ENCODE measurements at places on chromosomes 2 and 18.

GRCh38 chr18:7388741-7389140 is 157.9 kb downstream of the LRRC30 start:
- DNase-seq = no peak

GRCh38 chr18:31683106-31683505 is 1.3 kb downstream of the B4GALT6 start:
- DNase-seq = no peak

- DNase-seq = no peak
Measured at GRCh38 chr2:234852035-234852434, 99.8 kb upstream of the SH3BP4 start.

- no peak for DNase-seq
Measured at GRCh38 chr2:105494683-105495425, 96.0 kb upstream of the FHL2 start.

DNA sequence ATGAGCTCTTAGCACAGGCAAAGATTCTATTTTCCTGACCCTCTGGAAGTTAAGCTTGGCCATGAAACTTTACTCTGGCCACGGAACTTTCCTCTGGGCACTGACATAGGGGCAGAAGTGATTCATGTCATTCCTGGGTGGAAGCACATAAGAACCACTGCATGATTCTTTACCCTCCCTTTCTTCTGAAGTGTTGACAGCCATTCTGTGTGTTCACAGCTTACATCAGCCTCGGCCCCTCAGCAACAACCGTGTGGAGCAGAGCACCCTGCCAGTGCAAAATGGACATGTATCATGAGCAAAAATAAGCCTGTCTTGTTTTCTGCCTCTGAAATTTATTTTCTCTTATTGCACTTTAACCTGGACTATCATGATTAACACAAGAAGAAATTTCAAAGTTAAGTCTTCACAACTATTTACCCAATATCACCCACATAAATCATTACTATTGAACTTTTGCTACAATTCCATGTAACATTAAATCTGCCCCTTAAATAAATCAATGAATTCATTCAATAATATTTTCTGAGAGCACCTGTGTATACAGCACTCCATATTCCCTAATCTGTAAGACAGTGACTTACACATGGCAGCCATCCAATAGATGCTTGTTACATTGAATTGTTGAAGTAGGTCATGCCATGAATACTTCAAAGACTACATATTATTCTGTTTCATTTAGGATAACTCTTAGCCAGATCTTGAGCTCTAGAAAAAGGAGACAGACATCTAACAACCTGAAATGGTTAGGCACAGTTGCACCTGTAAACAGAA is 531.9 kb downstream of the IRS1 start:
- no peak for DNase-seq

DNA sequence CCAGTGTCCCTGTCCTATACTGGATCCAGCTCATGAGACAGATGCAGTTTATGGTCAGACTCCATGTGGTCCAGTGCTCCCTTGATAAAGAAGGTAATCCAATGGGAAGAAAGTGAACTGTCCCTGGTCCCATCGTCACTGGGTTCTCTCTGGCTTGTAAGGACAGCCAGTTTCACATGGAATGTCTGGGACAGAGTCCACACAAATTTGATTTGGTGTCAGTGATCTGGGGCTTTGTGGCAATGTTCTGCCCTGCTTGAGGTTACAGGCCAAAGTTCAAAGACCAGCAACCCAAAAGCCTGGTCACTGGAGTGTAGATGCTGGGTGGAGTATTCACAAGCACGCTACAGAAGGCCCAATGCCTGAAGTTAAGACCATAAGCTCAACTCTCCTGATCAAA is 22.2 kb upstream of the FHL2 start:
- DNase-seq = no peak

- no peak for DNase-seq
Measured at GRCh38 chr2:68475576-68475975, 8.2 kb downstream of the APLF start.

DNA sequence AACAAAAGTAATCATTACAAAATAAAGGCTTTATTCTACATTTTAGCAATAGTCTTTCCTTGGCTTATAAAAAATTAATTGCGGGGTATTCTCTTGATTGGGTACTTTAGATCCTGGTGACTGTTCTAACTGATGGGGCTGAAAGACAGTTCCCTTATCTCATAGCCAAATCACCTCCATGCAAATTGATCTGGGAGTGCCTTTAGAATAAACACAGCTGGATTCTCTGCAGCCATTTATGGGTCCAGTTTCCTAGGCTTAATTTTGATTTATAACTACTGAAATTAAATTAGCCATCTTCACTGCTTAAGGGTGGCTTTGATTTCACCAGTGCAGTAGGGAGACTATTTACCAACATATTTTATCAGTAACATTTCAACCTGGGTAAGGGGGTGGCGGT is 337.1 kb downstream of the NRXN1 start:
- DNase-seq = no peak

DNA sequence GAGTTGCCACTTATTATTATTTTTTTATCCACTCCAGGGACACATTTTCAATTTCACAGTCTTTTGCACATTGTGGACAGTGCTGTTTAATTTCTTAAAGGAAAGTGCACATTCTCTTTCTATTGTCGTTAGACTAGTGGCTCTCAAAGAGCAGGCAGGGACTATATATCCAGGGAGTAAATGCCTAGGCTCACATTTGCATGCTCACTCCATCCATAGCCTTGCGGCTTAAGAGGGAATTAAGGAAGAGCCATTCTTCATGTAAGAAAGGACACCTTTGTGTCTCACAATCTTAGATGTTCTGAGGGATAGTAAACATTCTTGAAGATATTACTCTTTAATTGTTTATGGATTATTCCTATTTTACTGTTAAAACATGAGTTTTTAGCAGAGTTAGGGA is 70.8 kb downstream of the FIGN start:
- DNase-seq = no peak

GRCh38 chr18:51151568-51152511 is 45.6 kb downstream of the MEX3C start:
- DNase-seq = peak; percentile 70

DNA sequence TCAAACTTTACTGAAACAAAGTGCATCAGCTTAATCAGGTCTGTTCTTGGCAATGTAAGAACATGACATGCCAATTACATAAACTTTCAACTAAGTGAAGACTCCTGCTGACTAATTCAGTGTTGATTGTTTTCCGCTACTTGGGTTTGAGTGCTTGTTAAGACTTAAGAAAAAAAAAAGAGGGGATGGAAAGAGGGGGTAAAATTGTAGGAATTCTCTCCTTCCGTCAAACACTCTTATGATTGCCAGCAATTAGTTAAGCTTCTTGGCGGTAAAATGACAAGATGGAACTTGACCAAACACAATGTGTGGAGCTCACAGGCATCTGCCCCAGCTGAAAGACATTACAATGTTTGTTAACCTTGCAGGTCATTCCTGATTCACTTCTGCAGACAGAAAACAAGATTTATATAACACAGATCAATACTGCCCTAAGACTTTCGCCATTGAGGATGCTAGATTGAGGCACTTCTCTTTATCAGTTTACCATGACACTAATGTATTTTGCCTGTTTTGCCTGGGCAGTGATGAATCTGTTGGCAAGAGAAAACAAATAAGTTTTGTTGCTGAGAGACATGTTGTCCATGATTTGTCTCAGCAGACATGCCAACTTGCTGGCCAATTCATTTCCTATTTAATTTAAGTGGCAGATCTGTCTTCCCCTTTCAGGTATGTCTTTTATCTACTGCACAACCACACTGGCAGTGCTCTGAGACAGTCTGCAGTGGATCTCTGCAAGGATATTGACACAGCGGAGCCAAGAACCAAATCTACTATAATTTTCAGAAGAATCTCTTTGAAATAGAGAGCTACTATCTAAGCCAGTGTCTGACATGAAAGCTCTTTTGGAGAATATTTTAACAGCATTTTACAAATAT is 410.0 kb upstream of the KCNH7 start:
- no peak for DNase-seq

All from activated CD4-positive, alpha-beta T cell treated with anti-CD3 and anti-CD28 coated beads, Interleukin-2, amount 50 U/mL, for 48 hours (primary cell).